ENCODE measurements at places on chromosomes 12 and 14.
A peak's percentile ranks its signal among the peaks of the same experiment; 100 is the strongest.

GRCh38 chr12:128798571-128799341 is 25.0 kb downstream of the SLC15A4 start:
- peak; percentile 60 for DNase-seq

- peak; percentile 47 for DNase-seq
Measured at GRCh38 chr14:104145826-104146601, 7.6 kb downstream of the KIF26A start.

DNA sequence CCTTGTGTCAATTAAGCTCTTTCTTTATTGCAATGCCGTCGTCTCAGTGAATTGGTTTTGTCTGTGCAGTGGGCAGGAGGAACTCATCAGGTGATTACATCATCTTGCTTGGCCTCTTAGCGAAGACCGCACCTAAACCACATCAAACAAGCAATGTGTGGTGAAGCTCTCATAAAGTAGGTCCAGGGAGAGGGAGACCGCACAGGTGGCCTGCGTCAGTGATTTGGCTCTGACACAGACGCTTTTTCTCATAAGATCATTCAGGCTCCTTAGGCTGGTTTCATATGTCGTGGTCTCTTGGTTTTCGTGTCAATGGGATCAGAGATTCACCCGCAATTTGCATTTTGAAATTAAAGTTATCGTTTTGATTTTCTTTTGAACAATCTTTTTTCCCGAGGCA is 6.7 kb upstream of the TESC start:
- no peak for DNase-seq

- DNase-seq: no peak
Measured at GRCh38 chr14:64324461-64324860, 30.3 kb upstream of the ESR2 start.

DNA sequence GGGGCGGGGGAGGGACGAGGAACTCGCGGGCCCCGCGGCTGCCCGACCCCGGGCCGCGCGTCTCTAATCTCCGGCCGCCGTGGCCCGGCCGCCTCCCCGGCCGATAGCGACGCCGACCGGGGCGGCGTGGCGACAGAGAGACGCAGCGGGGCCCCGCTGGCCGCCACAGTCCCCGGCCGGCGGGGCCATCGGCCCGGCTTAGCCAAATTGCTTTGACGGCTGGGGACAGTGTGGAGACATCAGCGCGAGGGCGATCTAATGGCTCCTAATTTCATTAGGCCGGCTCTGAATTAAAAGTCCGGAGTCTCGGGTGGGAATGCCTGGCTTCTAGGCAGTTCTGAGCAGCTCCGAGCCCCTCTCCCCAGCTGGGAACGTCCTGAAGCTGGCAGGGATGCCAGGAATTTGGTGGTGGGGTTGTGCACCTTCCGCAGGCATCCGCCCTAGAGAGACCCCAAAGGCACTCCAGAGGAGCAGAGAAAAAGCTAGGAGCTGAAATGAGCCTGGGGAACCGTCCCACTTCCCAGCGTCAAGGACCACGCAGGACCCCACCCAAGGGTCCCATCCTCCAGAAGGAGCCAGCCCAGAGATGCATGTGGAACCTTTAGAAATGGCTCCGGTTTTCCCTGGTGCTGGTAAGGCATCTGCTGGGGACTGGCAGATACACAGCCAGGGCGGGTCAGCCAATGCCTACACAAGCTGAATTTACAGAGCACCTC is 9.6 kb downstream of the TBX5 start:
- peak; percentile 27 for DNase-seq

DNA sequence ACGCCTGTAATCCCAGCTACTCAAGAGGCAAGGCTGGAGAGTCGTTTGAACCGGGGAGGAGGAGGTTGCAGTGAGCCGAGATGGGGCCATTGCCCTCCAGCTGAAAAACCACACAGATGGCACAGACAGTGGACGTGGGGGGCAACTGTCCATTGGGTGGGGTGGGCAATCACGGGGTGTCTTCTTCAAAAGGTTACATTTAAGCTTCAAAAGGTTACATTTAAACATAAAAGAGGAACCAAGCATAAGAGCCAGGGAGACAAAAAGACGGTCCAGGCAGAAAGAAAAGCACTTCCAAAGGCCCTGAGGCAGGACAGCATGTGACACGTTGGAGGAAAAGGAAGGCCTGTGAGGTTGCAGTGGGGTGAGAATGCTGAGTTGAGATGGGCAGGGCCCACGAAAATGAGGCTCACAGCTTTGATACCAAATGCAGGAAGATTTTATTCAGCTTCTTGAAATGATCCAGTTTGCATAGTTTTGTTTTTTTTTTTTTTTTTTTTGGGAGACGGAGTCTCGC is 10.7 kb downstream of the SCARB1 start:
- no peak for DNase-seq

- DNase-seq: no peak
Measured at GRCh38 chr12:25256005-25256404, 5.3 kb upstream of the KRAS start.

GRCh38 chr14:65972346-65972870 is 513.8 kb upstream of the CCDC196 start:
- DNase-seq: no peak

DNA sequence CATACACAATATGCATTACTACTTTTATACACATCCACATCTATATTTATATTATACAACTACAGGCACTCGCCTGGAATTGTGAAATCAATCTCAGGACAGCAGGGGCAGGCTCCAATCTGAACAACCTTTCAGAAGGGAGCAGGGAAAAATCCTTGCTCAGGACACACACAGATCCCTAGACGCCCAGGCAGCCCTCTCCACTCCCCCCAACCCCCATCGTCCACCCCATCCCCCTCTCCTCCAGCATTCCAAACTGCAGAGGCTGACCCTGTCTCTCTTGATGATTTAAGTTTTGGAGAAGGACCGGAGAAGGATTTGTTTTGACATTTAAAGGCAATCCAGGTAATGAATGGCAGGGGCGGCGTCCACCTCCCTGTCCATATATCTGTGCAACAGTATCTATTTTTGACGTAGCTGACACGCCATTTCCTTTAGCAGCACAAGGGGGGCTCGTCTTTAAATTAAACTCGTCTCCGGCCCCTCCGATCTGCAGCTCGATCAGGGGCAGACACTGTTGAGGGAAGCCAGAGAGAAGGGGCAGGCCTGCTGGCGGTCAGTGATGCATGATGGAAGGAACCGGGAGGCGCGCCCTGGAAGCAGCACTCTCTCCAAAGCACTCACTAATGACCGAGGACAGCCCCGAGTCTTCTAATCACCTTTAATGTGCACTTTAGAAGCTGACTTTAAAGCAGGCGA is 95.0 kb upstream of the TBX5 start:
- DNase-seq: no peak

DNA sequence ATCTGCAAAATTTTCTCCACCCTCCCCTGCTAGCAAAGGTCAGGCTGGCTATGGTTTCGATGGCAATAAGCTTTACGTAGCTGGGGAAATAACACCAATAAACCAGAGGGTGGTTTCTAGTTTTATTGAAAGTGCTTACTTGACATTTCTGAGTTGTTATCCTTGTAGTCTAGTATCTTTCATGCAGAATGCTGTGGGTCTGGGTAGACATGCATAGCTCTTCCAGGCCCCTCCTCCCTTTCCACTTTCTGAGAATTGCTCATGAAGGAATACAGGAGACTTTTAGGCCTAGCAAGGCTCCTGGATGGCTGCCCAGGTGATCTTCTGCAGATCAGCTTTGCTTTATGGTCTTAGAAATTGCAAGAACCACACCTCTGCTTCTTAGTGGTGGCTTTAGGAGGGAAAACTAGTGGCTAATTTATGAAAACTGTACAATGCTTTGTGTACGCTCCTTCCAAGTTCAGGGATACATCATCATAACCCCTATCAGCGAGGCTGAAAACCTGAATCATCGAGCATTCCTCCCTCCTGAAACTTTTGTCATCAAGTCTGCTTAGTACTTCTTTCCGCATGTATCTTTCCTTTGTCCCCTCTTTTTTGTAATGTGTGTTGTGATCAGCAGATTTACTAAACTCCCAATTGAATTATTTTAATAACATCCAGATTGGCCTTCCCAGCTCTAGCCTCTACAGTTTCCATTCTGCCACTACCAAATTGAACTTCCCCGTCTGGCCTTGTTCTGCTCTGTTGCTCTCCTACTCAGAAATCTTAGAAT is 473.0 kb downstream of the RAD51B start:
- DNase-seq: no peak

DNA sequence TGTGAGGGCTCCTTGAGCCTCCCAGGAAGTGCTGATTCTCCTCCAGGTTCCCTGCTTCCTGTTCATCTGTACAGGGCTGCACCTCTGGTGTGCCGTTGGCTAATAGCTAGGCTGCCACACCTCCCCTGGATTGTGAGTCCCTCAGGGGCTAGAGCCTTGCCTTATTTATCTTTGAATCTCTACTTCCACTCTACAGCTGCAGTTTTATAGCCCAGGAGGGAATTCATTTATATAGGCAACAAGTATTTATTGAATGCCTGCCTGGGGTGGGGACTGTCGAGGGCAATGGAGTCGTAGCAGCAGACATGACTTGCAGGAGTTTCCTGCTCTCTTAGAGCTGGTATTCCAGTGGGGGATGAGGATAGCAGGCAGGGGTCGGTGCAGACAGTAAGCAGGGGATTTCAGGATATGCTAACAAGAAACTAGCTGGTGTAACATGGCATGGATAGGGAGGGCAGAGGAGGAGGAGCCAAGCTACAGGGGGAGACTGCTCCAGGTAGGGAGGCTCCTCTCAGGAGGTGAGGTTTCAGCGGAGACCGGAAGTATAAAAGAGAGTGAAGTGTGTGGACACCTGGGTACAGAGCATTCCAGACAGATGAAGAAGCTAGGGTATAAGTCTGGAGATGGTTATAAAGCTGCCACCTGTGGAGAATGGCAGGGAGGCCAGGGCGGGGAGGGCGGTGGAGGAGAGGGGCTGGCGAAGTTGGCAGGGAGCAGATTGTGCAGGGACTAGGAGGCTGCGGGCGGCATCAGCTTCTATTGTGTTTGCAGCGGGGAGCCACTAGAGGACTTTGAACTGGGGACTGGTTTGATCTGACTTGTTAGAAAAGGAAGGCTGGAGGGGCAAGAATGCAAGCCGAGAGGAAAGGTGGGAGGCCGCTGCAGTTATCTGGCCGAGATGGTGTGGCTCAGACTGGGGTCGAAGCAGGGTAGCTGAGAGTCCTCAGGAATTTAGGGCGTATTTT is 17.2 kb downstream of the USP30 start:
- no peak for DNase-seq

DNA sequence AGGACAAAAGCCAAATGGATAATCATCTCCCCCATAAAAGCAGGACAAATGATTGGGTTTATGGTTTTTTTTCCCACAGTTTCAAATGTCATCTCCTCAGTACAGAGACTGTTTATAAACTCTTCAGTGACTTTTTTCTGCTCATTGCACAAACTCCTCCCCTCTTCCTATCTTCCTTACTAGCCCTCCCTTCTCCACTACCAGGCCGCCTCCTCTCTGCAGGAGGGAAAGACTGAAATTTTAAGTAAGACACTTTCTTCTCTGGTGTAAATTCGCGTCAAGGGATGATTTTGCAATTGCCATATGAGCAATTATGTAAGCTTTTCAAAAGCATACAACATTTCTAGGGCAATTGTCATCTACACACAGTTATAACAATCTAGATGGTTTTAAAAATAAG is 37.0 kb downstream of the BTG1 start:
- DNase-seq: peak; percentile 83

DNA sequence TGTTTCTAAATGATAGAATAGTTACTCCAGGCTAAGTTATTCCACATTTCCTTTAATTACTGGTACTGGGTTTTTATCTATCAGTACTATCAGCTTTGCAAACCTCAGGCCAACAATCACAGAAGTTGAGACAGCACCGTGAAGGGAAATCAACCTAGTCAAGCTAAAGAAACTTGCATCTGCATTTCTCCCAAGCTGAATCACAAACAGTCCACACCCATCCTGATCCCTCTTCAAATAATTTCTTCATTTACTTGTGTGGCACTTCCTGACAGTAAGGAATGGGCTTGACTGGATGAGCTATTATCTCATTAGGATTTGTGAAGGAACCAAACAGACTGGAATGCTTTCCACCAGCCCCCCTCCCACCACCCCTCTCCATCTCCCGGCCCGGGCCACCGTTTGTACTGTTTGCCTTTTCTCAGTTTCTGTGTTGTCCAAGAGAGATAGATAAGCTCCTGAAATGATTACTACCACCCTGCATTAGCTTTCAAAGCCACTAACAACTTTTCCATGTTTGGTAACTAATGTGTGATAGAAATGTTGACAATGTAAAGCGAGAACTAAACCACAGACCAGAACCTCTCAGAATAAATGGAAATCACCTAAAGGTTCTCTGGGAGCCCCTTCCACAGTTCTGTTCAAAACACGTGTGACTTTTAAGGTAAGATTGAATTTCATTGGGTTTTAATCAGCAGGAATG is 236.3 kb downstream of the SLC25A21 start:
- no peak for DNase-seq

GRCh38 chr14:68094158-68094557 is 274.6 kb downstream of the RAD51B start:
- no peak for DNase-seq

DNA sequence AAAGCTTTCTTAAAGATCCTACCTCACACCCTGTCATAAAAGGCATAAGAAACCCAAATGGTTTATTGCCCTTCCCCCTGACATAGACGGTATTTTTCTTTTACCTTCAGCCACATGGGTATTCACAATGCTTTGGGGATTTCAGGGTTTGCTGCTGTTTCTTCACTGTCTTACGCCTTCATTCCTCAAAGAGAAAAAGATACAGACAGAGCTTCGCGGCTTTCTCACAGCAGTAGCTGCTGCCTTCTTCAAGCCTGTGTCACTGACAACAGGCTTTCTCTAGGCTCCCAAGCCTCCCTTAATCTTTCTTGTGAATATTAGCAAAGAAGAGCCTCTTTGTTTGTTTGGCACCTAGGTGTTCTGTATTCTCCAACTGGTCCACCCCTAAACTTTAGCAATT is 197.4 kb upstream of the ARID2 start:
- DNase-seq: no peak

GRCh38 chr14:70698288-70698687 is 56.6 kb downstream of the TTC9 start:
- DNase-seq: no peak

DNA sequence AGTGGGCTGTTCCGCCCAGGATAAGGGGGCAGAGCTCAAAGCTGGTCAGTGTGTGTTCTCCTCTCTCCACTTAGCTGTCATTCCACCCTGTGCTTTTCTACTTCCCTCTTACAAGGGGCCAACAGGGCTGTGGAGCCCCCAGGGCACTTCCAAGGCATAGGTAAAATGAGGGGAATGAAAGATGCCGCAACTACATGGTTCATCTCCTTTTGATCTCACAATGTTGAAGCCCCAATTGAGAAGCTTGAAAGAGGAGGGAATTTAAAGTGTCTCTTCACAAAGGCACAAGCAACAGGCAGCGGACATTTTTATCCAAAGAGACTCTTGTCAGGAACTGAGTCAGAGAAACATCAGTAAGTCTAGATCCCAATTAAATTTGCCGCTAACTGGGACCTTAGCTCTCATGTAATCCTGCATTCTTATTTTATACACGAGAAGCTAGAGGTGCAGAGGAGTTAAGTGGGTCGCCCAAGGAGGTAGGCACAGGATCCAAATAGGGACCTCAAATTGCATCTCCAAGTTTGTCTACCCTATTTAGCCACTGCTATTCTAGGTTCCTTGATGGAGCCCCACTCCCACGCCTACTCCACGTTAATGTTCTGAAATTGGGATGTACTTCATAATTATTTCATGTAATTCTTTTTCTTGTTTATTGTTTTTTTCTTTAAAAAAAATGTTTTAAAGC is 20.1 kb downstream of the TRIM9 start:
- DNase-seq: no peak
